MCF 10A (cell line): ENCODE measurements at places on chromosomes 6 and 20. TPM values are rescaled to one million over a fixed set of nuclear protein-coding genes. Genes with fewer than 3 reads are reported as not detected.

Gene BPI
- total RNA-seq, result not detected in 2 replicates

Gene FAM184A
- total RNA-seq, result 1.3 and 2.2 TPM in 2 replicates

Gene UBD
- total RNA-seq, result not detected in 2 replicates

- DNase-seq, result no peak
These were observed 16.3 kb downstream of the ACSS2 start for GRCh38 chr20:34892671-34893070.

DNA sequence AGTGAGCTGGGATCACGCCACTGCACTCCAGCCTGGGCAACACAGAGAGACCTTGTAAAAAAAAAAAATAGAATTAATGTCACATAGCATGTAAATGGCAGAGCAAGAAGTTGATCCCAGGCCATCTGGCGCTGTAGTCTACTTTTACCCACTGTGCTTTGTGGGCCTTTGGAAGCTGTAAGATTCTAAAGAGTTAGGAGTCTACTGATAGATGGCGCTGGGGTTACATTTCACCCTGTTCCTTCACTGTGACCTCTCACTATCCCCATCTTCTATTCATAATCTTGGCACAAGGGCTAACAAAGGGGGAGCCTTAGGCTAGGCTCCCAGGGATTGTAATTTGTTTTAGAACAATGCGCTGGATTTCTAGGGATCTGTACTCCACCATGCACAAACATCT is 24.4 kb downstream of the SIRPD start:
- peak; percentile 40 for DNase-seq

GRCh38 chr6:36499918-36500317 is 47.4 kb downstream of the STK38 start:
- DNase-seq, result no peak

DNA sequence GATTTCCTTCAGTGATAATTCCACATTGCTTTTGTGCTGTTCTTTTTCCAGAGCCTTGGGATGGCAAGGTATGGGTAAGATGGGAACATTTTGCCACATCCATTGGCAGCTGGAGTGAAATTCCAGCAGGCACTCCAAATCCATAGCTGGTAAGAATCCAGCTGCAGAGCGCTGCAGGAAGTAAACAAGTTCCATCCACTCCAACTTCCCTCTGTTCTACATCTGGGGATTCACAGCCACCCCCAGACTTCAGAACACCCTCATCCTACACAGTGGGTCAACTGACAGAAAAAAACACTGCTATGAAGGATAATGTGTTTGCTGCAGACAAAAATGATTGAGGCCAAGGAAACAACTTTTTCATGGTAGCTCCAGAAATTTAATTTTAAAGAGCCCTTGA is 747.8 kb downstream of the MAFB start:
- DNase-seq, result no peak

GRCh38 chr6:45626087-45626891 is 248.6 kb upstream of the SUPT3H start:
- DNase-seq, result peak; percentile 97

DNA sequence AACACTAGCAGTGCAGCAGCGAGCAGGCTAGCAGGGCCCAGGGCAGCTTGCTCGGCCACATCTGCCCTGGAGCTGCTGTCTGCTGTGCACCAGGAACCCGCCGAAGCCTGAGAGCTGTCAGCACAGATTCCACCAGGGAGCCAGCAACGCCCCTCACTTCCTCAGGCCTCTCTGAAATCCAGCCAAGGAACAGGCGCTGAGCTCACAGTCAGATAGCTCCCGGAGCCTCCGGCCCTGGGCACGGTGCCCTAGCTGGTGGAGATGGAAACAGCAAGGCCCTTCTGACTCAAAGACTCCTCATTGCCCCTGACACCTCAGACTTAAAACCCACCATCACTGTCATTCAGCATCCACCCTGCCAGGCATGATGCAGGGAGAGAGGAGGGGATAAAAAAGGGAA is 839.4 kb downstream of the MAFB start:
- peak; percentile 94 for DNase-seq

- peak; percentile 89 for DNase-seq
These were observed 126.3 kb upstream of the NT5E start for GRCh38 chr6:85323435-85324040.

DNA sequence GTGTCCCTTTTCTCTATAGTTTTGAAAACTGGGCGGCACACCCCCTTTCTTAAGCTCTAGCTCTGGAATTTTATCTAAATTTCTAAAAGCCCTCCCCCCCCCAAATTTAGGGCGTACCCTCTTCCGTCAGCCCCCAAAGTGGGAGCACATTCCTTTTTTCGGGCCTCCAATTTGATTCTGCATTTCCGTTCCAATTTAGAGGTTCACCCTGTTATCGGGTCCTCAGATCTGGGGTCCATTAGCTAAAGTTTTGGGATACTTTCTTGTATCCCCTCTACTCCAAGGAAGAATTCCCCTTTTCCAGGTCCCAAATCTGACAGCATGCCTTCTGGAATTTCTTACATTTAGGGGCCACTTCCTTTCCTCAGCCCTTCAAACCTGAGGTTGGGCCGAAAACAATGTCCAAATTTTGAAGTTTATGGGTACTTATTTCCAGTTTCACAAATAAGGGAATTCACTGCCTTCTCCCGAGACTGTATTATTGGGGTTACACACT is 796 bp downstream of the PHF20 start:
- no peak for DNase-seq

DNA sequence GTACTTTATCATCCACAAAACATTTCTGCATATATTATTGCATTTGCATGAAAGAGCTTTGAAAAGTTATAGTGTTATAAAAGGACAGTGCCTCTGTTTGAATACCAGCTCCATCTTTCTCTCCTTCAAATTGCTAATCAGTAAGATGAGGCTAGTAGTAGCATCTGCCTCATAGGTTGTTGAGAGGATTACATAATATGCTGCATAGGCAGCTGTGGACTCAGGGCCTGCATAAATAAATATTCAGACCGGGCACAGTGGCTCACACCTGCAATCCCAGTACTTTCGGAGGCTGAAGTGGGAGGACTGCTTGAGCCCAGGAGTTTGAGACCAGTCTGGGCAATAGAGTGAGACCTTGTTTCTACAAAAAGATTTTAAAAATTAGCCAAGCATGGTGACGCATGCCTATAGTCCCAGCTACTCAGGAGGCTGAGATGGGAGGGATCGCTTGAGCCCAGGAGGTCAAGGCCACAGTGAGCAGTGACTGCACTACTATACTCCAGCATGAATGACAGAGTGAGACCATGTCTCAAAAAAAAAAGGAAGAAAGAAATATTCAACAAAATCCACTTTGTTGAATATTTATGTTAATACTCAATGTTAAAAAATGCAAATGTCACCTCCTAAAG is 18.3 kb upstream of the SEC63 start:
- no peak for DNase-seq

DNA sequence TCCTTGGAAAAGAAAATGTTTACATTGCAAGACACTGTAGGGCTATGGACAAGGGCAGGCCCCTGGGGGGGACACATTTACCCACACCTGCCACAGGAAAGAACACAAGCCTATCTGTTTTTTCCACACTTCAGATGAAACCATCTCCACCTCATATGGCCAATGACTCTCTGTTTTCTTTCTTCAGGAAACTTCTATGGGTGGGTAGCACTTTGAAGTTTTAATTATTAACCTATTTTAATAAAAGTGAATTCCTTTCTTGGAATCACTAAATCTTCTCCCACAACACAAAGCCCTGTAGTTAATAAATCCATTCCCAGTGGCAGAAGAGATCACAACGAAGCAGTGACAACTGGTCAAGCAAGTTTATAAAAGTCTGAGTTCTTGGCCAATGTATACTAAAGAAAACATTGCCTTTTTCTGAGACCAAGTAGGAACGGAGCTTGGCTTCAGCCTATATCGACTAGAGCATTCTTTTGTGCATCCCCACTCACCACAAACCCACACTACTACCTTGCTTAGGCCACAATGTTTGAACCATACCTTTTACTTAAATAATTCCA is 125.1 kb upstream of the CARMIL1 start:
- no peak for DNase-seq

DNA sequence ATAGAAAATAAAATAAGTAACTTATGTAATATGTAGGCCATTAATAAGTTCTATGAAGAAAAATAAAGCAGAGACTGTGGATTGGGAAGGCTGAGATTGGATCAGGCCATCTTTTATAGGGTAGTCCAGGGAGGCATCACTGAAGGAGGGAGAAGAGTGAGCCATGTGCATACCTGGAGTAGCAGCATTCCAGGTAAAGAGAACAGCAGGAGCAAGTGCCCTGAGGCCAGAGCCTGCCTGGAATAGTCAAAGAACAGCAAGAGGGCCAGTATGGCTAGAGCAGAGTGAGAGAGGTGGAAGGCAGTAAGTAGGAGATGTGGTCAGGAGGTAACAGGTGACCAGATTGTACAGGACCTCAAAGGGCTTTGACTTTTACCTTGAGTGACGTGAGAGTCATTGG is 112.1 kb downstream of the EPM2A start:
- DNase-seq, result no peak

- no peak for DNase-seq
These were observed 11.8 kb downstream of the CCR6 start for GRCh38 chr6:167134448-167135328.

DNA sequence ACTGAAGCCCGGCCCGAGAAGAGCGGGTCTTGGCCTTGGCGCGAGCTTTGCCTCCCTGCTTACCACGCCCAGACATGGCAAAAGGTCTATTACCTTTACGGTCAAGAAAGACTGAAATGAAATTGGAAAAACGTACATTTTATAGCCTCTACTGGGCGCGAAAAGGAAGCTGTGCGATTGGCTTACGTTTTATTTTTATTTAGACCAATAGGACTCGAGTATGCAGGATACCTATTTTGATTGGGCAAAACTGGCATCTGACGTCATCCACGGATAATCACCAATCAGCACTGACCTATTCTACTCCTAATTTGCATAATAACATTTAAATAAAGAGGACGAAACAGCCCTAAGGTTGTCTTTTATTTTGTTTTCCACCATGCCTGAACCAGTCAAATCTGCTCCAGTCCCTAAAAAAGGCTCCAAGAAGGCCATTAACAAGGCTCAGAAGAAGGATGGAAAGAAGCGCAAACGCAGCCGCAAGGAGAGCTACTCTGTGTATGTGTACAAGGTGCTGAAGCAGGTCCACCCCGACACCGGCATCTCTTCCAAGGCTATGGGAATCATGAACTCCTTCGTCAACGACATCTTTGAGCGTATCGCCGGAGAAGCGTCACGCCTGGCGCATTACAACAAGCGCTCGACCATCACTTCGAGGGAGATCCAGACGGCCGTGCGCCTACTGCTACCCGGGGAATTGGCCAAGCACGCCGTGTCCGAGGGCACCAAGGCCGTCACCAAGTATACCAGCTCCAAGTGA is 97.4 kb downstream of the OR2B2 start:
- peak; percentile 93 for DNase-seq

DNA sequence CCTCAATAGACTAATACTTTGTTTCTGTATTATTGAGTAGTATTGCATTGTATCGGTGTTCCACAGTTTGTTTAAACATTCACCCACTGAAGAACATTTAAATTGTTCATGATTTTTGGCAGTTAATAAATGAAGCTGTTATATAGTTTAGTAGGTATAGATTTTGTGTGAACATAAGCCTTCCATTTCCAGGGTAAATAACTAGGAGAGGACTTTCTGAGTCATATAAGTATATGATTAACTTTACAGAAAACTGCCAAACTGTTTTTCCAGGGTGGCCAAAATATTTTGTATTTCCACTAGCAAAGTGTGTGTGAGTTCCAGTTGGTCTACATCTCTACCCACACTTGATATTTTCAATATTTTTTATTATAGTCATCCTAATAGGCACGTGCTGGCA is 70.0 kb upstream of the MLIP start:
- no peak for DNase-seq

DNA sequence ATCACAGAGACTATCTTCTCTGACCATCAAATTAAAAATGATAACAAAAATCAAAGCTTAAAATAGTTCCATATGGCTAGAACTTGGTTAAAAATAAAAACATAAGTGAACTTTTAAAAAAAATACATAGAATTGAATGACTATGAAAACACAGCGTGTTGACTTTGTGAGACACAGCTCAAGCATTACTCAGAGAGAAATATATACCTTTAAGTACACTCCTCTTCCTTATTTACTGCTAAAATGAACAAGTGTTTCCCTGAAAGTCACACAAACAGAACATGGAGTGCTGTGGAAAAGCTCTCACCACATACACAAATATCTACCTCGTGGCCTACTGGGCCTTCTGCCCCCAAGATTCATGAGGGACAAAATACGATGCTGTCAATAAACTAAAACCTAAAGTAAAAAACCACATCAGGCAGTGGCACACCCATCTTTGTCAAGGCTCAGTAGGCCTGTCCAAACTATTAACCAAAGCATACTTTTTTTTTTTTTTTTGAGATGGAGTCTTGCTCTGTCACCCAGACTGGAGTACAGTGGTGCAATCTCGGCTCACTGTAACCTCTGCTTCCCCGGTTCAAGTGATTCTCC is 7.5 kb downstream of the FAXC start:
- no peak for DNase-seq

DNA sequence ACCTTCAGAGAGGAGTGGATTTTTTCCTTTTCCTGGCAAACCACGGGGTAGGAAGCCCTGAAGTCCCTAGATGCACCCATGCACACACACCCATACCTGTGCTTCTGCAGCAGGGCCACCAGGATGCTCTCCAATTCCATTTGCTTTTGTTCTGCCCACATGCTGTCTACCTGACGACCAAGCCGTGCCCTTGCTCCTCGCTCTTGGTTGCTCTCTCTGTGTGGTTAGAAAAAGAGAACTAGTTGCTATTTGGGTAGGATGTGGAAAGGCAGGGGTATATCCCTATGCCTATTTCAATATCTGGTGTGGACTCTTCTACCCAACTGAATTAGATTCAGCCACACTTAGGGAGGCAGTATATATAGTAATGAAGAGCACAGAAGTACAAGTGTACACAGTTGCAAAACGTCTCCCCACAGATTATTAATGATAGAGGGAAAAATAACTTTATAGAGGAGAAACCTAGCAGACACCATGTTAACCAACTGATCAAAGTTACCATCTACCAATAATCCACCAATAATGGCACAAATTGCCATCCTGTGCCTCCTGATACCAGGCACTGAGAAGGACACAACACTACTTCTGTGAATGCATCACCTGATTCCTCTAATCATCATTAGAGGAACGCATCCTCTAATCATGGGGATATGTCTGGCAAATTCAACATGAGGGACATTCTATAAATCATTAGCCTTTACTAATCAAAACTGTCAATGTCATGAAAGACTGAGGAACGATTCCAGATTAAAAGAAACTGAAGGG is 7.3 kb downstream of the GHRH start:
- no peak for DNase-seq
